ENCODE measurements at places on chromosomes 5 and 9.

GRCh38 chr9:89684912-89685636 lies 80.3 kb downstream of the GADD45G start:
- no peak for DNase-seq

GRCh38 chr5:157915638-157916037 lies 56.7 kb upstream of the CLINT1 start:
- DNase-seq, result no peak

DNA sequence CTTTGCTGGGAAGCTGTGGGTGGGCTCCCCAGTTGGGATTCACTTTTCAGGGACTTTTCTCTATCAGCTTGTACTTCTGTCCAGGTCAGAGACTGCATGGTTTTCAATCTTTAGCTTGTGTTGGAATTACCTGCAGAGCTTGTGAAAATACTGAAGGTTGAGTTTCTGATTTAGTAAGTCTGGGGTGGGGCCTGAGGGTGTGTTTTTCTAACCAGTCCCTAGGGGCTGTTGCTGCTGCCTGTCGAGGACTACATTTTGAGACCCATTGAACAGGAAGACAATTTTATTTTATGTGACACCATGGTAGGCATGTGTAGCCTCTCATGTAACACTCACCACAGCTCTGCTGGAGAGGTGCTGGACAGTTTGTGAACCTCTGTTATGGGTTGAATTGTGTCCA lies 14.7 kb upstream of the MLANA start:
- no peak for DNase-seq

- no peak for DNase-seq
Observed at GRCh38 chr5:96344678-96345577, 88.1 kb downstream of the PCSK1 start.

GRCh38 chr5:88093765-88094164 lies 174.9 kb downstream of the TMEM161B start:
- DNase-seq, result no peak

DNA sequence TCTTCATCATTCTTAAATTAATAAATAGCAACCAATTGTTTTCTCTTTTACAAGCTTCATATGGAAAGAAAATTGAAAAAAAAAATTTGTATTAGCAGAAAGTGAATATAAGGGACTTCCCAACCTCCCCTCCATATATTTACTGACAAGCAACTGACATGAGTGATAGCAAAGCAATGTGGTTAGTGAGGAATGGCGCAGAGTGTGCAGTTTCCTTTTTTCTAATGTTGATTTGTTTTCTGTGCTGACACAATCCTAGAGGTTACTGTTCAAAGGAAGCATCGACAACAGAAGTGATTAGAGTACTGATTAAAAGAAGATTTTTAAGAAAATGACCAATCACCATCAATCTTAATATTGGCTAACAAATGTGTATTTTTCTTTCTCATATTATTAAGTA lies 1.7 kb upstream of the PTGER4 start:
- DNase-seq, result no peak

- DNase-seq, result no peak
Observed at GRCh38 chr5:179382486-179382885, 37.2 kb upstream of the ADAMTS2 start.

DNA sequence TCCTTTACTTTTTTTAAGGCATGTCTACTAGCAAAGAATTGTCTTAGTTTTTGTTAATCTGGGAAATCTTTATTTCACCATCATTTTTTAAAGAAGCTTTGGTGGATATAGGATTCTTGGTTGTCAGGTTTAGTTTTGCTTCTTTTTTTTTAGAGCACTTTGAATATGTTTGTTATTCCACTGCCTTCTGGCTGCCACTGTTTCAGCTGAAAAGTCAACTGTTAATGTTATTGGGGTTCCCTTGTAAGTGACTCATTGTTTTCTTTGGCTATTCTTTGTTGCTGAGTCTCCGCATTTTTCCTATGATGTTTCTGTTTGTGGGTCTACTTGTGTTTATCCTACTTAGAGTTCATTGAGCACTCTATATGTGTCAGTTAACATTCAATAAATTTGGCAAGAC lies 44.4 kb downstream of the PHAX start:
- no peak for DNase-seq

DNA sequence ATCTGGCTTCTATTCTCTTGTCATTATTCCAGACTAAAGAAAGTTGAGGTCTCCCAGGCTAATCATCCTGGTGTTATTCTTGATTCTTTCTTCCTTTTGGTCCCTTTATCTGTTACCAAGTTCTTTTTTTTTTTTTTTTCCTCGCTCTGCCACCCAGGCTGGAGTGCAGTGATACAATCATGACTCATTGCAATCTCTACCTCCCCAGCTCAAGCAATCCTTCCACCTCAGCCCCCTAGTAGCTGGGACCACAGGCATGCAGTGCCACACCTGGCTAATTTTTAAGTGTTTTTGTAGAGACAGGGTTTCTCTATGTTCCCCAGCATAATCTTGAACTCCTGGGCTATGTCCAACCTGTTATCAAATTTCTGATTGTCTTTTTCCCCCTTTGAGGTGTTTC lies 126.6 kb upstream of the DHFR start:
- no peak for DNase-seq

DNA sequence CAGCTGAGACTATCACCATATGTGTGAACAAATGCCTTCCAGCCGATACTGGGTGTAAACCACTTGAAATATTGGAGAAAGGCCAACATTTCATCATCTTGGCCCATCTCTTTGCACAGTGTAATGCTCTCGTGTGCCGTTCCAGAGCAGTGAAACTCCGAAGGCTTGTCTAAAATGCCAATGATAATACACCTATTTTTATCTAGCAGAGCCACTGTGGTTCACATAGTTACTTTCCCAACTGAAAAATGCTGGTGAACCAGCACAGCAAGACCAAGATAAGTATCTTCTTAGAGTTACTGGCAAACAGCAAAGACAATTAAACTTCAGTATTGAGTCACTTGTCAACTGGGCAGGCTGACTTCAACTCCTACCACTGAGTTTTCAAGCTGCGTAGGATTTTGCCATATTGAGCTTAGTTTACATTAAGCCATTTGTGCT lies 379.9 kb upstream of the ACTBL2 start:
- no peak for DNase-seq

DNA sequence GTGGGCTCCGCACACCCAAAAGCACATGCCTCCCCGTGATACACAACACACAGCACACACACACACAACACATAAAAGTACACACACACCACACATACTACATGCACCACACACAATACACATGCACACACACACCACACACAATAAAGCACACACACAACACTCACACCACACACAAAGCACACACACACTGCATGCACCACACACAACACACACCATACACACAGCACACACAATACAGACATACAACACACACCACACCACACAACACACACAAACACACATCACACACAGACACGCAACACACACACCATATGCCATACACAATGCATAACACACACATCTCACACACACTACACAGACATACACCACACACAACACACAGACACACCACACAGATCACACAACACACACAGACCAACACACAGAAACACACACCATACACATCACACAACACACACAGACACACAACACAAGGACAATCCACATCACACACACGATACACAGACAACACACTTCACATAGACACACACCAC lies 3.4 kb upstream of the CCDC187 start:
- no peak for DNase-seq

DNA sequence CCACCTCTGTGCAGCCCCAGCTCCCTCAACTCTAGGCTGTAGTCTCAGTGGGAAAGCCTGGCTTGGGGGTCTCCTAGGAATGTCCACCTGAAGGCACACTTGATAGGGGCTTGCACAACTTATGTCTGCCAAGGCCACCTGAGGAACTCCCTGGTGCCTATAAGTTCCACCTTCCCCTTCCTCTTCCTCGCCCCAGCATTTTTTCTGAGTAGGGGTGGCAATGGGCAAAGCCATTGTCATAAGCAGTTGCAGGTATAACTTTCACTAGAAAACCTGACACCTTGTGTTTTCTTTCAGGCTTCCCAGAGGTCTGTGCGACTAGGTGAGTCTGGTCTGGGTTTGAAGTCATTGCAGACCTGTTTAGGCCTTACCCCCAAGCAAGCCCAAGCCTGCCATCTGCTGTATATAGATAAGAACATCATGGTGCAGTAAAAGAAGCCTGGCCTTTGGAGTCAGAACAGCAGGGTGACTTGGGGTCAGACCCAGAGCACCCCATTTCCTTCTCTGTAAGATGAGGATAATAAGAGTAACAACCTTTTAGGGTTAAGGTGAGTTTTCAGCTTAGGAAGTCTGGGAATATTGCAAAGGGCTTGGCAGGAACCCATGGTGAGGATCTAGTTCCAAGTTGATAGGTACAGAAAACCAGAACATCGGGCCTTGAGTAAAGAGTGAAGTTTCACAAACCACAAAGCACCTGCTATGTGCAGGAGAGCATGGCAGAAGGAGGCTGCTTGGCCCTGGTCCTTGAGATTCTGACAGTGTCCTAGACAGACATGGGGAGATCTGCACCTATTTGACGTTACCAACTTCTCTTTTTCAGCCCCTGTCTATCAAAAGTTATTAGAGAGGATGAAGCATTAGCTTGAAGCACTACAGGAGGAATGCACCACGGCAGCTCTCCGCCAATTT lies 33.8 kb downstream of the TGFBI start:
- DNase-seq, result no peak

DNA sequence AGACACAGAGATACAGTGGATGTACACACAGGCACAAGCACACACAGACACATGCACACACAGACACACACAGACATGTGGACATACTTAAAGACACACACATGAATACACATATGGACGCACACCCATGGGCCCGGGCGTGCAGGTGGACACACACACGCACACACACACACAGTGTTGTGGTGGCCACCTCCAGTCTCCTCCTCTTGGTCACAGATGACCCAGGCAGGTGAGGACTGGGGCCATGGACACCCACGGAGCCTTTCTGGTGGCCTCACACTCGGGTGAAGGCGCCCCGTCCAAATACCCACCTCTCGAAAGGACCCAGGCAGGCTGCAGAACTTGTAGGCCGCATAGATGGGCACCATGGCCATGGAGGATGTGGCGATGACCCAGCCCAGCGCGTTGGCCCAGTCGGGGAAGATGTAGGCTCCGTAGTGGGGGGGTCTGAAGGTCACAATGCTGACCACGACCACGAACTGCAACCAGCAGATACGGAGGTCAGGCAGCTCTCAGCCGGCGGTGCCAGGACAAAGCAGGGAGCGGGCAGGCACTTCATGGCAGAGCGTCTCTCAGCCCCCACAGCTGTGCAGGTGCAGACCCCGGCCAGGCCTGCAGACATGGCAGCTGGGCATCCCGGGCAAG lies 42.5 kb downstream of the SLC6A3 start:
- no peak for DNase-seq

GRCh38 chr5:24539613-24540012 lies 105.2 kb downstream of the CDH10 start:
- no peak for DNase-seq

DNA sequence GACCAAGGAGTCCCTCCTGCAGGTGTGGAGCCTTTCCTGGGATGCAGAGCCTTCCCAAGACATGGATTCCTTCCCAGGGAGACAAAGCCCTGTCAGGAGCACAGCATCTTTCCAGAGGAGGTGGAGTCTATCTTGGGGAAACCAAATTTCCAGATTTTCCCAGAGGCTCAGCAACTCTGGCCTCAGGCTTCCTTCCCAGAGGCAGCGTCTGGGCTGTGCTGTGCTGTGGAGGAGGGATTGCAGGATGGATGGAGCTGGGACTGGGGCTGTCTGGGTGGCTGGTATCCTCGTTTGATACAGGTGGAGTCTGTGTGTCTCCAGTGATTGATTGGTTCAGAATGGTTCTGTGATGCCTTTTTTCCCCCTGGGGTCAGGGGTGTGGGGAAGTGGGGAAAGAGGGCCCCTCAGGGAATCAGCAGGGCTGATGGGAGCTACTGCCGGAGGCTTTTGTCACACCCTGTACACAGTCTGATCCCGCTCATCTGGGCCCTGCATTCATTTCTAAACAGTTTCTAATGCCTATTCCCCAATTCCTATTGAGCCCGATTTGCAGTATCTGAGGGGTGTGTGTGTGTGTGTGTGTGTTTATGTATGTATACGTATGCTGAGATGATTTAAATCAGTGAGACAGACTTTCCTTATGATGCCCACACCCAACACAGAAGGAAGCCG lies 16.0 kb downstream of the OR13J1 start:
- no peak for DNase-seq

- DNase-seq, result peak; percentile 11
Observed at GRCh38 chr9:36008774-36009300, 27.9 kb upstream of the RECK start.

GRCh38 chr9:13461414-13461991 lies 182.0 kb upstream of the MPDZ start:
- no peak for DNase-seq

DNA sequence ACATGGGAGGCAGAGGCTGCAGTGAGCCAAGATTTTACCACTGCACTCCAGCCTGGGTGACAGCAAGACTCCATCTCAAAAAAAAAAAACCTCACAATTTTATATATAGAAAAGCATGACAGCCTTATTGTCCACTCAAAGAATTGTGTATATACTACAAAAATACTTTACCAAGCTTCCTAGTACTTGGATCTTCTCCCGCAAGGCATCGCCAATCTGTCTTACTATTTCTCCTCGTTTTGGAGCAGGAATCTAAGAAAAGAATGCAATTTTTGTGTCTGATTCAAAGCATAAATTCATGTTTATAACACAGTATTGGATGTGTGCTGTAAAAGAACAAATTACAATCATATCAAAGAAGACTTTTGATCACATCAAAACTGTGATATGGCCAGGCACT lies 11.3 kb downstream of the ALDH7A1 start:
- no peak for DNase-seq

DNA sequence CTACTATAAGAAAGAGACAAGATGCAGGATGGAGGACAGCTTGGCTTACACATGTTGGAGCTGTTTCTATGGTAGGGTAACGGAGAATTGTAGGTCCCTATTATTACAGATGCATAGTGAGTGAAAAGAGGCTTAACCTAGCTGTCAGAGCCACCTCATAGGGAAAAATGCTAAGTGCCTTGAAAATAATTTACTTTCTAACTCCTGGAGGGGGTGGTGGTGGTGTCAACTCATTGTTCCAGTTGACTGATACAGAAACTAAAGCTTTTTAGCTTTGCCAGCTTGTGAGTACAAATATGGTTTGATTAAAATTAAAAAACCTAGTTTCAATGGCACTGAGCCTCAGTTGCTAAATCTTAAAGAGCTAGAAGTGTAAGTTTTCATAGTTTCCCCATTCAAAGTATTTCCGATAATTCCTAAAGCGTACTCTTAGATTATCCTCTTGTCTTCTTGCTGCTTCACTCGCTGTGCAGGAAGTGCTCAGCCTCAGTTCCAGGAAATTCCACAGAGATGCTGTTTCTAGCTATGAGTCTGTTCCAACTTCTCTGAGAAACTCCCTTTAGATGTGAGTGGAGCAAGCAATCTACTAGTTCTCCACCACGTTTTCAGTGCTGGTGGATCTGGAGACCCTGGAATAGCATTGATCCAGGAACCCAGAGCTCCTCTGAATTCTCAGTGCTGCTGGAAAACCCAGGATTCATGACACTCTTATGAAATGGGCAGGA lies 265.2 kb downstream of the DMAC1 start:
- DNase-seq, result no peak

DNA sequence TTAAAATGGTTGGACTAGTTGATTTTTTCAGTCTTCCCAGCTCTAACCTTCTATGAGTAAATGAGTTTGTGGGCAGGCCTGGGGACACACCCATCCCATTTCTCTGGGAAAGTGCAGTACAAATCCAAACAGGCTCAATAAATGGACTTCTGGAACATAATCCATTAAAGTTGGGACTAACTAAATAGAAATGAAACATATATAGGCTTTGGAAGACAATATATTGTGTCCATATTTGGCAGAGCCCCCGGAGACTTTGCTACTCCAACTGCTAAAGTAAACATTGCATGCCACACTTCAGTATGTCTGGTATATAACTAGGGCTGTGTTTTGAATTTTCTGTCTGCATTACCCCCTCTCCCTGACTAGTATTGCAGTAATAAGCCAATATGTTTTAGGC lies 191.4 kb upstream of the DAB2 start:
- no peak for DNase-seq
